ENCODE measurements at places on chromosomes 2 and 18.

GRCh38 chr2:8277921-8278571, 403.8 kb upstream of the ID2 start:
- no peak for DNase-seq

DNA sequence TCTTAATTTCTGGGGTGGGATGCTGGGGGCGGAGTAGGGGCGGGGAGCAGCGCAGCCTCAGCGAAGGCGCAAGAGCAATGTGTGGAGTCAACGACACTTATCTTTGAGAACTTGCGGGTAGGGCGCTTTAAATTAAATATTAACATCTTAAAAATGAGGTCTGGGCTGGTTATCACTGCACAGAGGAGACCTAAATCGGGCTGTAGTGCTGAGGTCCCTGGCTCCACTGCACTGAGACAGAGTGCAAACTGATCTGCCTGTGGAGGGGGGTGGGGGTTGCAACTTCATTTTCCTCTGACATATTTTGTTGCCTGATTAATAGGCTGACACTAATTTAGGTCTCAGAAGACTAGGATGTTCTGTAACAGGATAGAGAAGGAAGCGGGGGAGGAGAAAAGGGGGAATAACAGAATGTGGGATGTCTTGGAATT, 253.0 kb upstream of the FANCL start:
- no peak for DNase-seq

DNA sequence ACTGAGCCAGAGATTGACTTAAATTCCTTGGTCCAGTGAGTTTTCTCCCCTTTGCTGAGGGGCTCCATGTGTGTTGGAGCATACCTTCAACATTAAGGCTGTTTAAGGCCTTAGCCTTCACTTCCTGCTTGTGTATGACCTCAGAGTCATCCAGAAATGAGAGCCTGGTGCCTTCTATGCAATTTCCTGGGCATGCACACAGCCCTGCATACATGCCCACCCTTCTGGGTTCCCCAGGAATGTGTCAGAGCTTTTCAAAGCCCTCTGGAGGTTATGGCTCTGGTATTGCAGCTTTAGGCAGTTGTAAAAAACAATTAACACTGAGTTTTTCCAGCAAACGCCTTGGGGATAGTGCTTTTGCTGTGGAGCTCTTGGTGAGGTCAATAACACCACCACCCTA, 16.7 kb downstream of the IL1R1 start:
- DNase-seq, result no peak

DNA sequence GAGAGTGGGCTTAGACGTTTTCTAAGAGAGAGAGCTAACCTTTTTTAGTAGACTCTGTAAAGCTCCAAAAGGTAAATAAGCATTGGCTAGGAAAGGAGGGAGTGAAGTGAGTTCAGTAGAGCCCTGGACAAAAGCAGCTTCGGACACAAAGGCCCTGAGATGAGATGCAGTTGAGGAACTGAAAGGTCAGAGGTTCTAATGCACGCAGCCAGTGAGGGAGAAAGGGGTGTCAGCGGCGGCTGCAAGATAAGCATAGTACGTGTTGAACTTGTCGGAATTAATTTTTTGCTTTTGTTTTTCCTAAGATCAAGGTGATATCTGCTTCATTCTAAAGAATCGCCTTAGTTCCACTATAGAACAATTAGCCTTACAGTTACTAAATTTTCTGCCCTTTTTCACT, 11.2 kb upstream of the SLC8A1 start:
- DNase-seq, result no peak

- DNase-seq, result no peak
Measured at GRCh38 chr18:67646890-67647289, 130.4 kb upstream of the DSEL start.

DNA sequence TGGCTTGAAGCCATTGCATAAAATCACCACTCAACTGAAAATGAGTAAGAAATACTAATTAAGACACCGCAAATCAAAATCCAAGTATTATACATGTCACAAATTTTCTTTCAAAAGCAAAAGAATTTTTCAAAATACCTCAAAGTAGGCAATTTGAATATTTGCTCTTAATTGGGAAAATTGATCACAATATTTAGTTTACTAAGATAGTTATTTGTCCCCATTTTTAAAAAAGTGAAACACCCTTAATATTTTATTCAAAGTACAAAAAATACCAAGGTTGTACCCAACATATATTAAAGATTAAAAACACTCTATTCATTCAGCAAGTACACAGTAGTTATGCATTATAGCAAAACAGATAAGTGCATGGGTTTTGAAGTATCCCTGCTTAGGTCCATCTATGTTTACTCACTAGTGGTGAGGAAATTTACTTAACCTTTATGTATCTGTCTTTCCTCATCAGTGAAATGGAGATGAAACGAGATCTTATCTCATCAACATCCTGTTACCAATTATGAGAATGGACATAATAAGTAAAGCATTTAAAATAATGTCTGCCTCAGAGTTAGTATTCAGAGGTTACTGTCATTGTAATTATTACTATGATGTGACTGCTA, 35.1 kb downstream of the VPS54 start:
- no peak for DNase-seq

- no peak for DNase-seq
Measured at GRCh38 chr18:79241755-79242154, 154.0 kb upstream of the NFATC1 start.

DNA sequence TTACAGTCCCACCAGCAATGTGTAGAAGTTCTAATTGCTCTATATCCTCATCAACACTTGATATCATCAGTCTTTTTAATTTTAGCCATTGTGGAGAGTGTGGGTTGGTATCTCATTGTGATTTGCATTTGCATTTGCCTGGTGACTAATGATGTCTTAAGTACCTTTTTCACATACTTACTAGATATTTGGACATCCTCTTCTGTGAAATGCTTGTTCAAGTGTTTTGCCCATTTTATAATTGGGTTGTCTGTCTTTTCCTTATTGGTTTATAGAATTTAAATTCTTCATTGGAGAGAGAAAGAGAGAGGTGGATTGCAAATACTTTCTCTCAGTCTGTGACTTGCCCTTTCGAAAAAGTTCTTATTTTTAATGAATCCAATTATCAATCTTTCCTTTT, 14.0 kb upstream of the PPP1CB start:
- DNase-seq, result no peak
